ENCODE measurements at places on chromosomes 12 and 14. TPM values are rescaled to one million over a fixed set of nuclear protein-coding genes. Genes with fewer than 3 reads are reported as not detected.
A peak's percentile ranks its signal among the peaks of the same experiment; 100 is the strongest.

DNA sequence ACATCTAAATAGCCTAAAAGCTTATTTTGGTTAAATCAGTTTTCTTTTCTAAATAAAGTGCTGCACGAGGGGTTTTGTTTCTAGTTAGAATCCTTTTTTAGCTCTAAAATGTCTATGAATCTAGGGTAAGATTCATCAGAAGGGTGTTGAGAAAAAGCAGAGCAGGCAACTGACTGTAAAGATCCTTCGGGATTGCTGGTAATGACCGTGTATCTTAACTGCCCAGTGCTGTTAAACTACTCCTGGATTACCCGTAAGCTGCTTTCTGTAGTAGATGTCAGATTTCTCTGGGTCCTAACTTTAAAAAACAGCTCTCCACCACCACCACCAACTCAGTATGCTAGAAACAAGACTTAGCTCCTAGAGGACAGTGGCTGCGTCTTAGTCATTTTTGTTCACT, 39.2 kb downstream of the DACT1 start:
- H3K27me3 ChIP-seq: no peaks in the 10 kb centered on the region
- no peak overlapping the region for H3K4me3 ChIP-seq
- DNase-seq: no peak
- H3K4me1 ChIP-seq: no peaks in the 10 kb centered on the region
- H3K27ac ChIP-seq: no peak overlapping the region

- no peaks in the 10 kb centered on the region for H3K27me3 ChIP-seq
- H3K4me3 ChIP-seq: no peak overlapping the region
- no peak for DNase-seq
- H3K4me1 ChIP-seq: no peaks in the 10 kb centered on the region
- H3K27ac ChIP-seq: no peak overlapping the region
Observed at GRCh38 chr12:40054555-40055227, 51.2 kb downstream of the SLC2A13 start.

GRCh38 chr12:28550757-28551704, 360.8 kb downstream of the CCDC91 start:
- H3K36me3 ChIP-seq: no peaks in the 10 kb centered on the region
- peaks cover 15% of the 10 kb centered on the region for H3K4me1 ChIP-seq
- H3K27ac ChIP-seq: peak overlapping the region; percentile 22
- DNase-seq: peak; percentile 37
- H3K27me3 ChIP-seq: no peaks in the 10 kb centered on the region

GRCh38 chr12:100752841-100753240, 41.7 kb upstream of the ANO4 start:
- no peaks in the 10 kb centered on the region for H3K36me3 ChIP-seq
- H3K27ac ChIP-seq: no peak overlapping the region
- H3K4me3 ChIP-seq: no peak overlapping the region
- no peak for DNase-seq

DNA sequence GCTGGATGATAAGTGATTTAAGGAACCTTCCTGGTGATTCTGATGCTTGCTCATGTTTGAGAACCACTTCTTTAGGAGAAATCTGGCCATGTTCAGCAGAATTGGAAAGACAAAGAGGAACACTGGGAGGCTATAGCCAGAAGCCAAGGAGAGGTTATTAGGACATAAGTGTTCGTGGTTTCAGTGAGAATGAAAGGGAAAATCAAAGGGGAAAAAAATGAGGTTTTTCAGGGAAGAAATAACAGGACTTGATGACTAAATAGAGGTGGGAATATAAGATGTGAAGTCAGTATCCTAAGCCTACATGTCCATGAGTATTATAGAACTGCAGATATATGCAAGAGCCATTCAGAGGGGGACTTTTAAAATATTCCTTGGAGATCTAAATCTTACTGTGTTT, 95.6 kb downstream of the DAAM1 start:
- peaks cover 34% of the 10 kb centered on the region for H3K4me1 ChIP-seq
- H3K27me3 ChIP-seq: no peaks in the 10 kb centered on the region
- no peaks in the 10 kb centered on the region for H3K36me3 ChIP-seq

DNA sequence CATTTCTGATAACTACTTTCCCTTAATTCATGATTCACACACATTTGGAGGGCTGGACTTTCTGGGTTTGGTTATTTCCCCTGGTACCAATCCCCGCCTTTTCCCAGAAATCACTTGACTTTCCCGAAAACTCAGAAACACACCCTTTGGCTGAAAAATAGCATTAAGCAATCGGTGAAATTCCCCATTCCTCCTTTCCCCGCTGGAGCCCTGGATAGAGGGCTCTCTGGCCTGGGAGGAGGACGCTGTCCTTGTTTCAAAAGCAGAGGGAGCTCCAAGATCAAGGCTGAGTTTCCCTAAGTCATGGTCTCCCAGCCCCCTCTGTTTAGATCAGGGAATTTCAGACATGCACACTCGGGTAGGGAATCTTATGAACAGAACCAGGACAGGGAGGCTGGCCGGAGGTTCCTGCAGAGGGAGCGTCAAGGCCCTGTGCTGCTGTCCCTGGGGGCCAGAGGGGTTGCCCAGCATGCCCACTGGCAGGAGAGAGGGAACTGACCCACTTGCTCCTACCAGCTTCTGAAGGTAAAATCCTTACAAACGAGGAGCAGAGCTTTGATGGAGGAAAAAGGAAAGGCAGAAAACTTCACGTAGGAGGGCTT, at the start of gene C1S:
Gene C1S, plus strand, starts transcription at position 366 of the 602 bp plus-strand sequence. CDS start 1,195 bp downstream, outside the sequence.
- no peaks in the 10 kb centered on the region for H3K27me3 ChIP-seq
- no peaks in the 10 kb centered on the region for H3K36me3 ChIP-seq

The KCNMB4 gene
- total RNA-seq: 5.0 TPM

DNA sequence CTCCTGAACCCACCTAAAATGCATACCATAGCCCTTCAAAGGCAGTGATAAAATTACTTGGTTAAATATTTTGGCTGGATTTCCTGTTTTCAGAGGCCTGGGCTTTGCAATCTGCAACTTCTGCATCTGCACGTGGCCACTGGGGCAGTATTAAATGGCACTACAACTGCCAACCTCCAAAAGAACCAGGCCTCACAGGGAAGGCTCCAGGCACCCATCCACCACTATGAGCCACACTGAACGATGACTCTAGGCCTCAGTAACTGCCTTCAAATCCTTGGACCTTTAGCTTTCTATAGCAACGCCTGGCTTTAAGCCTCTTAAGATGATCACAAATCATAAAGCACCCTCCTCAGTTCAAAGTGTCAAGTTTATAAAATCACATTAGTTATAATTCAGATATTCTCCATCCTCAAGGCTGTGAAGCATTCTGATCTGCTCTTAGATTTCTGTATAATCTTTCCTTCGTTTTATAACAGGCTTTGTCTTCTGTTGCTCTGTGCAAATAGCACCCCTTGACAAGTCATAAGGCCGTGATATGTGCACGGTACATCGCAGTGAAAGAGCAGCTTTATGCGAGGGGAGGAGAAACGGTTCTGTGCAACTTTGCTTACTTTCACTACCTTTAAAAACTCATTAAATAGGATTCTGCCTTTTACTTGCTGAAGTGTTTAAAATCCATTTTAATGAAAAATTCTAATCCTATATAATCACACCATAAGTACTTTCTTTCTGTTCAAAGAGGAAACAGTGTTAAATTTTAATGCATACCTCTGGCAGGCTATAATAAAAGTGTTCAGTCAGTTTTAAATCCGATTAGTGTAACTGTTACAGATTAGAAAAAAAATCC, 196.4 kb upstream of the G2E3 start:
- H3K36me3 ChIP-seq: no peaks in the 10 kb centered on the region
- no peak overlapping the region for H3K27ac ChIP-seq
- H3K27me3 ChIP-seq: no peaks in the 10 kb centered on the region
- DNase-seq: no peak

- no peak for DNase-seq
- no peaks in the 10 kb centered on the region for H3K36me3 ChIP-seq
- no peaks in the 10 kb centered on the region for H3K27me3 ChIP-seq
Observed at GRCh38 chr14:88522393-88522792, 32.4 kb downstream of the PTPN21 start.

The TAS2R10 gene
- 0.81 TPM for total RNA-seq

- no peaks in the 10 kb centered on the region for H3K27me3 ChIP-seq
- H3K27ac ChIP-seq: peak overlapping the region; percentile 66
- peaks cover 17% of the 10 kb centered on the region for H3K4me1 ChIP-seq
- no peak overlapping the region for H3K4me3 ChIP-seq
- DNase-seq: no peak
- H3K36me3 ChIP-seq: no peaks in the 10 kb centered on the region
Observed at GRCh38 chr14:97179573-97179972, 382.4 kb downstream of the VRK1 start.

DNA sequence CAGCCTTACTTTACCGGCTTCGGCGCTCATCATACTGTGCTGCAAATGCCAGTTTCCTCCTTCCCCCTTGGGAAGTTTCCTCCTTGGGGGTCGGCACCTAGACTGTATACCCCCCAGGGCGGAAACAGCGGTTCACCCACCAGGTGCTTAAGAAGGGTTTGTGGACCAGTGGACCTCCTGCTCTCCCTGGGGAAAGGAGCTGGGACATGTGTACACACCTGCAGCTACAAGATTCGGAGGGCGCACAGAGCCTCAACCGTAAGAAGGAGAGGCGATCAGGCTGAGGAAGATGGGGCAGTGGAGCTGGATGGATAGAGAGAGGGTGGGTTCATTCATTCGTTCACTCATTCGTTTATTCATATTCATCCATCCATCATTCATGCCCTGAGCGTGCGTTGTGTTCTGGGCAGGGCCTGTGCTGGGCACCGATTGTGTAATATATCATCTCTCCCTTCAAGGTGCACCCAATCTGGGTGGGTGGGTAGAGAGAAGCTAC, 717 bp upstream of the ZNF839 start:
- peaks cover 37% of the 10 kb centered on the region for H3K4me1 ChIP-seq
- H3K4me3 ChIP-seq: peak overlapping the region; percentile 96
- no peak for DNase-seq
- H3K27me3 ChIP-seq: no peaks in the 10 kb centered on the region

- H3K27me3 ChIP-seq: no peaks in the 10 kb centered on the region
- no peak for DNase-seq
- H3K4me3 ChIP-seq: no peak overlapping the region
- no peaks in the 10 kb centered on the region for H3K36me3 ChIP-seq
Observed at GRCh38 chr12:56775638-56776037, 12.5 kb downstream of the HSD17B6 start.

DNA sequence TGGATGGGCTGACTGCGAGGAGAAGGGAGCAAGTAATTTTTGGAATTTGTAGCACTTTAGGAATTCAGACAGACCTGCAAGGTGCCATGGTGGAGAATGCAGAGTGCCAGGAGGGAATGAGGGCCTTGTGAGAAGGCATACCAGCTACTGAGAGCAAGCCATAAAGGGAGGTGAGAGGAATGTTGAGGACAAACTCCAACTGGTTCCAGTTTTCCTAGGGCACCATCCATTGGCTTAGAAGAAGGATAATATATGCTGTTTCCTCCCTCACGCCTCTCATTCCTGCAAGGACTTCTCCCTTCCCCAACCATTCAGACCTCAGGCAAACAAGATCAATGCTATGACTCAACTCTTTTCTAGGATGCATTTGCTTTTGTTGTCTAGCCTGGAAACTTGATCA, 11.2 kb upstream of the DAAM1 start:
- DNase-seq: no peak
- no peak overlapping the region for H3K27ac ChIP-seq
- no peaks in the 10 kb centered on the region for H3K36me3 ChIP-seq
- H3K27me3 ChIP-seq: no peaks in the 10 kb centered on the region
